ENCODE measurements at places on chromosomes 4 and X.
A peak's percentile ranks its signal among the peaks of the same experiment; 100 is the strongest.

GRCh38 chr4:61336916-61337315, 136.8 kb downstream of the ADGRL3 start:
- no peaks in the 10 kb centered on the region for H3K36me3 ChIP-seq
- peak overlapping the region; percentile 47 for H3K4me3 ChIP-seq
- no peaks in the 10 kb centered on the region for H3K27me3 ChIP-seq
- peaks cover 42% of the 10 kb centered on the region for H3K4me1 ChIP-seq

DNA sequence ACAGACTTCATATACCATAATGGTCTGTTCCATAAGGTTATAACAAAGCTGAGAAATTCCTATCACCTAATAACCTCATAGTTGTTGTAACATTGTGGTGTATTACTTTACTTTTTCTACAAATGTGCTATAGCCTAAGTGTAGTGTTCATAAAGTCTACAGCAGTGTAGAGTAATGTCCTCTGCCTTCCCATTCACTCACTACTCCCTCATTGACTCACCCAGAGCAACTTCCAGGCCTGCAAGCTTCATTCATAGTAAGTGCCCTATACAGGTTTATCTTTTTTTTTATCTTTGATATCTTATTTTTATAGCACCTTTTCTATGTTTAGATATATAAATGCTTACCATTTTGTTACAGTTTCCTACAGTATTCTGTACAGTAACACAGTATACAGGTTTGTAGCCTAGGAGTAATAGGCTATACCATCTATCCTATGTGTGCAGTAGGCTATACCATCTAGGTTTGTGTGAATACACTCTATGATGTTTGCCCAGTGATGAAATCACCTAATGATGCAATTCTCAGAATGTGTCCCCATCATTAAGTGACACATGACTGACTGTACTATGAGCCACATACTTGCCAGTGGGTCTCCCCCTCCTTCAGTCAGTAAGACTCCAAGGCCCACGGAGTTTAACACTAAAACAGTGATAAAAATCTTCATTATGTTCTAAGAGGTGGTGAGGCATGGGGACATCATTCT, 299.9 kb downstream of the UNC5C start:
- H3K4me3 ChIP-seq = no peak overlapping the region
- no peak for DNase-seq
- H3K27ac ChIP-seq = no peak overlapping the region
- no peaks in the 10 kb centered on the region for H3K27me3 ChIP-seq

GRCh38 chr4:189765301-189765700, 175.4 kb upstream of the FRG1 start:
- H3K36me3 ChIP-seq = peaks cover 40% of the 10 kb centered on the region
- no peaks in the 10 kb centered on the region for H3K4me1 ChIP-seq
- H3K27me3 ChIP-seq = peaks cover 12% of the 10 kb centered on the region
- H3K4me3 ChIP-seq = no peak overlapping the region
- no peak for DNase-seq

- H3K4me1 ChIP-seq = peaks cover 6% of the 10 kb centered on the region
- H3K4me3 ChIP-seq = no peak overlapping the region
- H3K27ac ChIP-seq = no peak overlapping the region
- no peak for DNase-seq
- H3K27me3 ChIP-seq = peaks cover 4% of the 10 kb centered on the region
Measured at GRCh38 chr4:53619431-53619830, 28.1 kb upstream of the LNX1 start.

GRCh38 chr4:154516318-154517029, 24.9 kb upstream of the DCHS2 start:
- no peaks in the 10 kb centered on the region for H3K36me3 ChIP-seq
- no peak for DNase-seq
- peaks cover 4% of the 10 kb centered on the region for H3K27me3 ChIP-seq

GRCh38 chrX:69060631-69061408, 104.4 kb downstream of the PJA1 start:
- no peaks in the 10 kb centered on the region for H3K36me3 ChIP-seq
- H3K27ac ChIP-seq = no peak overlapping the region
- peaks cover 2% of the 10 kb centered on the region for H3K27me3 ChIP-seq
- peaks cover 6% of the 10 kb centered on the region for H3K4me1 ChIP-seq
- DNase-seq = peak; percentile 37

DNA sequence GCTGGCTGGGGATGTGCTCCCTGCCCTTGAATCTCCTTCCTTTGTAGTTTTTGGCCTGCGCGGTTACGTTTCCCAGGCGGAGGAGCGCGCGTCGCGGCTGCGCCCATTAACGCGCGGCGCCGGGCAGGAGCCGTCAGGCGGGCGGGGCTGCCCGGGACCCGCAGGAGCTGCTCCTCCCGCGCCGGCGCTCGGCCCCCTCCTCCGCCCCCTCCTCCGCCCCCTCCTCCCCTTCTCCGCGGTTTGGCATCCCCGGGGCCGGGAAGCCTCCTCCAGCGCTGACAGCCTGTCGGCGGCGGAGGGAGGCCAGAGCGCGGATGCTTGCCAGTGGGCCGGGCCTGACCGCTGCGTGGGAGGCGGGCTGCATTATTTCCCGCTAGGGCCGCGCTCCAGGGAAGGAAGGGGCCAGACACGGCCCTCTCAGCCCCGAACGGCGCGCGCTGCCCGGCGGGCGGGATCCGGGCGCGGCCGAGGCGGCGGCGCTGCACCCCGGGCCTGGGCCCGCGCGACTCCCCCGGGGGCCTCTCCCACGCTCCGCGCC, at the start of gene DCLK2:
Gene DCLK2 (plus strand): TSS at position 405 of the 538 bp plus-strand sequence. CDS start 583 bp downstream, outside the sequence.
- H3K4me1 ChIP-seq = peaks cover 7% of the 10 kb centered on the region
- H3K4me3 ChIP-seq = peak within 1 kb of the TSS; percentile 68
- H3K27me3 ChIP-seq = peaks cover 69% of the 10 kb centered on the region

DNA sequence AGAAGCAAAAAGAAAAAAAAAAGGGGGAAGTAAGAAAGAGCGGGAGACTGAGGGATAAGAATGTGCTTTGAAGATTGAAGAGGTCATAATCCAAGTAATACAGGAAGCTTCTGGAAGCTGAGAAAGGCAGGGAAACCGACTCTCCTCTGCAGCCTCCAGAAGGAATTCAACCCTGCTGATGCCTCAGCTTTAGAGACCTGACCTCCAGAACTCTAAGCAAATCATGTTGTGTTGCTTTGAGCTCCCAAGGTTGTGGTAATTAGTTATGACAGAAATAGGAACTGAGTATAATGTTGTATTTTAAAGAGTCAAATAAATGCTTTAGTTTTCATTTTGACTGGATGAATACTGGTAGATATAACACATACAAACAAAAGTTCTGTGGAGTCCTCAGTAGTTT, 48.0 kb upstream of the FAT1 start:
- no peak for DNase-seq
- no peaks in the 10 kb centered on the region for H3K27me3 ChIP-seq
- H3K36me3 ChIP-seq = no peaks in the 10 kb centered on the region
- no peak overlapping the region for H3K4me3 ChIP-seq
- H3K27ac ChIP-seq = no peak overlapping the region

GRCh38 chrX:38313190-38313589, 14.1 kb downstream of the RPGR start:
- no peak for DNase-seq
- no peak overlapping the region for H3K4me3 ChIP-seq
- no peaks in the 10 kb centered on the region for H3K27me3 ChIP-seq

- peaks cover 24% of the 10 kb centered on the region for H3K36me3 ChIP-seq
- H3K4me1 ChIP-seq = no peaks in the 10 kb centered on the region
- no peak overlapping the region for H3K4me3 ChIP-seq
- H3K27ac ChIP-seq = no peak overlapping the region
- no peak for DNase-seq
Measured at GRCh38 chr4:2728221-2728620, 27.9 kb downstream of the TNIP2 start.

- H3K27me3 ChIP-seq = no peaks in the 10 kb centered on the region
- H3K4me1 ChIP-seq = peaks cover 6% of the 10 kb centered on the region
- H3K27ac ChIP-seq = no peak overlapping the region
- H3K36me3 ChIP-seq = no peaks in the 10 kb centered on the region
- no peak overlapping the region for H3K4me3 ChIP-seq
Measured at GRCh38 chr4:56158483-56158882, 209.7 kb downstream of the CEP135 start.

DNA sequence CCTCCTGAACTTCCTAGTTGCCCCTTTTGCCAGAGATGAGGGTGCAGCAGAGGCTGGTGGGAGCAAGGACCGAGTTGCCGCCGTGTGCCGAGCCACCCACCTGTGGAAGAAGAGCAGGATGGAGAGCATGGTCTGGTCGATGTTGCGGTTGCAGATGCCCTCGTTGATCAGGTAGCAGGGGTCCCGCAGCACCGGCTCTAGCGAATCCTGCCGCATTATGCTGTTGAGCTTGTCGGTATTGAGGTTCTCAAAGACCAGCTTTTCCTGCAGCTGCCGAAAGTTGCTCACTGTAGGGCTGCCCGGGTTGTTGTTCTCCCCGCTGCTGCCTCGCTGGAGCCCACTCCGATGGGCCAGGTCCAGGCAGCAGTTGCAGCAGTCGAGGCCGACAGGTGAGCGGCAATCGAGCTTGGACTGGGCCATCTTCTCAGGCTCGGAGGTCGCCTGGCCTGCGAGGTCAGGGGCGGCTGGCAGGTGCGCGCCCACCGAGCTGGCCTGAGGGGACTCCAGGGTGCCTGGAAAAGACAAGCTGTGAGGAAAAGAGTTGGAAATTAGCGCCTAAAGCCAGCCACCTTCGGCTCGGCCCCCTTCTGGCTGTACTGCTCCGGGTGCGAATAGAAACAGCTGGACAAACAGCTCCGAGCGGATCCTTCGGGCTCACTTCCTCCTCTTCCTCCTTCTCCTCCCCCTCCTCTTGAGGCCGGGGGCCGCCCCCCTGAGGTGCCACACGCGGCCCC, 420 bp downstream of the TSC22D3 start:
- H3K27me3 ChIP-seq = peaks cover 31% of the 10 kb centered on the region
- H3K4me3 ChIP-seq = peak overlapping the region; percentile 55
- H3K36me3 ChIP-seq = no peaks in the 10 kb centered on the region
- peaks cover 34% of the 10 kb centered on the region for H3K4me1 ChIP-seq
- no peak overlapping the region for H3K27ac ChIP-seq

- peaks cover 20% of the 10 kb centered on the region for H3K27me3 ChIP-seq
- H3K27ac ChIP-seq = no peak overlapping the region
- no peak overlapping the region for H3K4me3 ChIP-seq
- no peaks in the 10 kb centered on the region for H3K4me1 ChIP-seq
- no peak for DNase-seq
Measured at GRCh38 chr4:1152290-1152689, 20.1 kb downstream of the SPON2 start.

GRCh38 chr4:22842360-22843018, 149.8 kb downstream of the GBA3 start:
- no peaks in the 10 kb centered on the region for H3K36me3 ChIP-seq
- H3K4me1 ChIP-seq = no peaks in the 10 kb centered on the region
- H3K27ac ChIP-seq = no peak overlapping the region
- H3K4me3 ChIP-seq = no peak overlapping the region
- DNase-seq = no peak
- H3K27me3 ChIP-seq = no peaks in the 10 kb centered on the region

GRCh38 chr4:148064451-148064850, 332.6 kb downstream of the ARHGAP10 start:
- no peak for DNase-seq
- no peaks in the 10 kb centered on the region for H3K36me3 ChIP-seq
- H3K4me3 ChIP-seq = no peak overlapping the region
- H3K4me1 ChIP-seq = peaks cover 40% of the 10 kb centered on the region
- no peaks in the 10 kb centered on the region for H3K27me3 ChIP-seq

Measured in WTC11 (cell line).